ENCODE measurements at places on chromosomes 13 and 19.

DNA sequence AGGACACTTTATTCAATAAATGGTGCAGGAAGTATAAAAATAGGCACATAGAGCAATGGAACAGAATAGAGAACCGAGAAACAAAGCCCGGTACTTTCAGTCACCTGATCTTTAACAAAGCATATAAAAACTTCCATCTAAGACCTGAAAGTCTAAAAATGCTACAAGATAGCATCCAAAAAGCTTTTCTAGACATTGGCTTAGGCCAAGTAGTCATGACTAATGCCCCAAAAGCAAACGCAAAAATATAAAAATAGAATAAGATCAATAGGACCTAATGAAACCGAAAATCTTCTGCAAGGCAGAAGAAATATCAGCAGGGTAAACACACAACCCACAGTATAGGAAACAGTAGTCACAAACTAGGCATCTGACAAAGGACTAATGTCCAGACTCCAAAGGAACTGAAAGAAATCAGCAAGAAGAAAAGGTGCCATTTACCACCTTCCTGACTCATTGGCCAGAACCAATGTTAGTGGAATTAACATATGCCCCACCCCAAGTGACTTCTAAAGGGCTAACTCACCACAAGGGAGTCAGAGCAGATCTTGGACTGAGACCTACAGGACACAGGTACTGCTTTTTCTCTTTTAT, 40.8 kb upstream of the CEACAM21 start:
- DNase-seq: no peak

DNA sequence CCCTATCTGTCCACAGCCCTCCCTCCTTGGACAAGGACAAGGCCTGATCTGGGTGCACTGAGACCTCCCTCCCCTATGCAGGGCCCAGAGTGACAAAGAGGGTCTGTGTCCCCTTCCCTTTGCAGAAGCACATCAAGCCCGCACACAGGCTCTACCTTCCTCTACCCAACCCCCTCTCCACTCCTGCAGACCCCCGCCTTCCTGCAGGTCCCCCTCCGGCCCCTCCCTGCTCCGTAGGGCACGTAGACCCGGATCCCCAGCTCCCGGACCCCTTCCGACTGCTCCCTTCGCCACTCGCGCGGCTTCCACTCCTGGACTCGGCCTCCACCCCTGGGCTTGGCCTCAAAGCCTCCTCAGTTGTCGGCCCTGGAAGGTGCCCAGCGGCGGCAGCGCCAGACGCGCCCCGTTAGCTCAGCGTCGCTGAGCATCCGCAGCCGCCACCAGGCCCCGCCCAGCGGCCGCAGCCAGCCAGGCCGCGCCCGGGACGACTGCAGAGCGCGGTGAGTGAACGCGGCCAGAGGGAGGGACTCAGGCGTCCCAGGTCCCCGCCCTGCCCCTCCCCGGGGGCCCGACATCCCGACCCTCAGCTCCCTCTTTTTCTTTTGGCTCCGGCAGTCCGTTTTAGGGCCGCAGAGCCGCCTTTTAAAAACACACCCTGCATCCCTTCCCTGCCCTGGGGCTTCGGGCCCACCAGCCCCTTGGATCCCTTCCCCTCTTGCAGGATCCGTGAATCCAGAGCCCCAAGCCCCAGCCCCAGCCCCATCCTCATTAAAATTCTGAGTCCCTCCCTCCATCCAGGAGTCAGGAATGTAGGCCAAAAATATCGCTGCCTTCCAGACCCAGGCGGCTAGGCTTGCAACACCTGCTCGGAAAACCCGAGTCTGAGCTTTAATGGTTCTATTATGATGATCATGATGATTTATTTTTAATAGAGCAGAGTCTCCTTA, 1.5 kb upstream of the MYADM start:
- DNase-seq: no peak

GRCh38 chr13:23707674-23708073, 137.5 kb downstream of the TNFRSF19 start:
- DNase-seq: no peak

DNA sequence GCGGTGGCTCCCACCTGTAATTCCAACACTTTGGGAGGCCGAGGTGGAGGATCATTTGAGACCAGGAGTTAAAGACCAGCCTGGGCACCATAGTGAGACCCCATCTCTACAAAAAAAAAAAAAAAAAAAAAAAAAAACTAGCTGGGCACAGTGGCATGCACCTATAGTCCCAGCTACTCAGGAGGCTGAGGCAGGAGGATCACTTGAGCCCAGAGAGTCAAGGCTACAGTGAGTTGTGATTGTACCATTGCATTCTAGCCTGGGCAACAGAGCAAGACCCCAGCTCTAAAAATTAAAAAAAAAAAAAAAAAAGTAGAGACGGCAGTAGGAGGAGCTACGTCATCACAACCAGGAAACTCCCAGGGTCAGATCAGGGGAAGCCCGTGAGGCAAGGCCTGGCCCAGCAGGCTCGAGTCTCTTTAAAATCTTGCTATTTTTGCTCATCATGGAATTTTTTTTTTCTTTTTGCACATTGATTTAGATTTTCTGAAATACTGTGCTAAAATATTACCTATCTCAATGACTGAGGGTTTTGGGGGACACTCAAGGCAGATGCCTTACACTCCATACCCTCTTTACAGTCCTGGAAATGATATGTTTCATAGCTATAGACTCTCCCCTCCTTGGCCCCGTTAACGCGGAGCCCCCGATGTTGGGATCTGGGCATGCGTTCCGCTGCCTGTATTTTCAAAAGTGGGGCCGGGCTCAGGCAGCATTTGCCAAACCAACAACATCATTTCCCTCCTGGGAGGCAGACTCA, 44.4 kb upstream of the USE1 start:
- no peak for DNase-seq

GRCh38 chr19:14385492-14385891, 4.2 kb downstream of the ADGRE5 start:
- DNase-seq: no peak

DNA sequence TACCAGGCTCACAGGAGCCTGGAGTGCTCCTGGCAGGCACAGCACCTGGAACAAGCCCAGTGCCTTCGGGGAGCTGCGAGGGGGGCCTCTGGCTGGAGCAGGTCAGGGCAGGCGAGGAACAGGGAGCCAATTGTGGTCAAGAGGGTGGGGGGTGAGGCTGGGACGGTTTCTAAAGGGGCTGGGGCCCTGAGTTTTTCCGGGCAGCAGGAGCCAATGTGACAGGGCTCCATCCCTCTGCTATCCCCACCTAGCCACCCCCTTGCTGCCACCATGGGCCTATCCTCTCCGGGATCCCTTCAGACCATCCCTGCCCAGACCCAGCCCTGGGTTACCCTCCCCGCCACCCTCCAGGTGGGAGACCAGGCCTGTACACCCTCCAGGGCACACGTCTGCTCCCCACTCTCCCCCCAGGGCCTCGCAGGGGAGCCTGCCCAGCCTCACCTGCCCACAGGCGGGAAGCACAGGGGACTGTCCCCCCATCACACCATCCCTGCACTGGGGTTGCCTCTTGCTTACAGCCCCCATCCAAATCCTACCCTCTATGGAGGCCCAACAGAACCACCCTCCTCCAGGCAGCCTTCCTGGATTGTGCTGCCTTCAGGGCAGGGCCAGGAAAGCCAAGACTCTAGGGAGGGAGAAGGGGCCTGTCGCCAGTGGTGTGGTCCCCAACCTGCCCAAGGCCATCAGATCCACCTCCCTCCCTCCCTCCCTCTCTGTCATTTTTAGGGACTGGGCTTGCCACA, 121.0 kb downstream of the URI1 start:
- DNase-seq: no peak

DNA sequence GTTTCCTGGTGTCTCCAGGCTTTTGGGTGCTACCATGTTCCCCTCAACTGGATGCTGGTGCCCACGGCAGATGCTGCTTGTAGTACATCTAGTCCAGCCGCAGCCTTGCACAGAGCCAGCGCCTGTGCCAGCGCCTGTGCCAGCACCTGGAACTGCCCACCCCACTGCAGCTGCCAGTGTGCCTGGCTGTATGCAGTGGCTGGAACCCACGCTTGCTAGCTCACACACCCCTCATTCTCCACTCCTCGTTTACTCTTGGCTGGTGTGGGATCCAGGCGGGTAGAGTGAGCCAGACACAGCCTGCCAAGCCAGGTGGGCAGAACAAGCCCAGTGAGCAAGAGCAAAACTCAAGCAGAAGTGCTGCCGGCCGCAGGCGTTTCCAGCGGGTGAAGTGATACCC, 428.6 kb downstream of the SLITRK1 start:
- DNase-seq: no peak

DNA sequence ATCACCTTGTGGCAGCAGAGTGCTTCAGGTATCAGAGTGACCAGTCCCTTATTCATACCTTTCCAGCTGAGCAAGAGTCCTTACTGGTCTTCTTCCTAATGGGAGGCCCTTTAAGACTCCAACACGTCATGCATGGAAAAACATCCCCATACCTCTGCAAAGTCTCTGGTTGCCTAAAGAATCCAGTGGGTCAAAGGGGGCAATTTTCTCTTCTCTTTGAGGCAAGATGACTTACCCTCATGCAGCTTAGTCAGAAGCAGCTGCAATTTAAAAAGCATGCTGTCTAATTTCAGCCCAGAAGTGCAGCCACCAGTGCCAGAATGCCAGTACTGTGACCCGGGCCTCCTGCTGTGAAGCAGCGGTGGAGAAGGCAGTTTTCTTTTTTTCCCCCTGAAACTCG, 18.7 kb downstream of the PPP5C start:
- no peak for DNase-seq

- DNase-seq: no peak
These were observed 14.3 kb downstream of the FUT6 start for GRCh38 chr19:5825178-5825577.

DNA sequence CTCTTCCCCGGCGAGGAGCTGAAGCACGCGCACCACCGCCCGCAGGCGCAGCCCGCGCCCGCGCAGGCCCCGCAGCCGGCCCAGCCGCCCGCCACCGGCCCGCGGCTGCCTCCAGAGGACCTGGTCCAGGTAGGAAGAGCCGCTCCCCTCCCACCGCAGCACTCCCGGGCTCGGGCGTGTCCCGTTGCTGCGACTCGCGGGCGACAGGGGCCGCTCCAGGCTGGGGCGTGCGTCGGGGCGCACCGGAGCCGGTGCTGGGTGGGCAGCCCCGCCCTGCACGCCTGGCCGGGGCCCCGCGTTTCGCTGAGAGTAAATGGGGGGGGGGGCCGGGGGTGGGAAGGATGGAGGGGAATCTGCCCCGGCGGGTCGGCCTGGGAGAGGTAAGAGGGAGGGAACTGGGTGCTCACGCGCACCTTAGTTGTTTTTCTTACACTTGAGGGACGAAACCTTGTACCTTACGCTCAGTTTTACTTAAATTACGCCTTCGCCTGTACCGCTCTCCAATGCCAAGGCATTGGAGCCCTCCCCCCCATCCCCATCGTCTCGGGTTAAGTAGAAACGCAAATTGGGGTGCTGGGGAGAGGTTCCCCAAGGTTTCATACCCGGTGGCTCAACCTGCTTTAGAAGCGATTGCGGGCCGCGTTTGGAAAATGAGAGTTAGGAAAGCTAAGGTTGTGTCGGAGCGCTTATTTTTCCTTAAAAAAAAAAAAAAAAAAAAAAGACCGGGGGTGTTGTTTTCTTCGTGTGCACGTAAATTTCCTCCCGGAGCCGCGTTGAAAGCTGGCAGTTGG, 850 bp downstream of the KLF5 start:
- no peak for DNase-seq

GRCh38 chr13:100944791-100945345, 270.3 kb upstream of the TMTC4 start:
- DNase-seq: no peak

DNA sequence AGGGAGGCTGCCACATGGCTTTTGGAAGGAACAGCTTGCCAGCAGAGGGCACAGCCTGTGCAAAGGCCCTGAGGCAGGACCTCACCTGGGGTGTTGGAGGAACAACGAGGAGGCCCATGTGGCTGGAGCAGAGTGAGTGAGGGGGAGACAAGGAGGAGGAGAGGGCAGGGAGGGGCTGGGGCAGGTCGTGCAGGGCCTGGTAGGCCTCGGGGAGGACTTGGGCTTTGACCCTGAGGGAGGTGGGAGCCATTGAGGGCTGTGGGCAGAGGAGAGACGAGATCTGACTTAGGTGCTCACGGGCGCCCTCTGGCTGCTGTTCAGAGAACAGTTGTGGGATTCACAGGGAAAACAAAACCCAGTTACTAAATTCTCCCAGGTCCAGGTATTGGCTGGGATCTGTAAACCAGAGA, 25.2 kb downstream of the ZNRF4 start:
- DNase-seq: no peak

DNA sequence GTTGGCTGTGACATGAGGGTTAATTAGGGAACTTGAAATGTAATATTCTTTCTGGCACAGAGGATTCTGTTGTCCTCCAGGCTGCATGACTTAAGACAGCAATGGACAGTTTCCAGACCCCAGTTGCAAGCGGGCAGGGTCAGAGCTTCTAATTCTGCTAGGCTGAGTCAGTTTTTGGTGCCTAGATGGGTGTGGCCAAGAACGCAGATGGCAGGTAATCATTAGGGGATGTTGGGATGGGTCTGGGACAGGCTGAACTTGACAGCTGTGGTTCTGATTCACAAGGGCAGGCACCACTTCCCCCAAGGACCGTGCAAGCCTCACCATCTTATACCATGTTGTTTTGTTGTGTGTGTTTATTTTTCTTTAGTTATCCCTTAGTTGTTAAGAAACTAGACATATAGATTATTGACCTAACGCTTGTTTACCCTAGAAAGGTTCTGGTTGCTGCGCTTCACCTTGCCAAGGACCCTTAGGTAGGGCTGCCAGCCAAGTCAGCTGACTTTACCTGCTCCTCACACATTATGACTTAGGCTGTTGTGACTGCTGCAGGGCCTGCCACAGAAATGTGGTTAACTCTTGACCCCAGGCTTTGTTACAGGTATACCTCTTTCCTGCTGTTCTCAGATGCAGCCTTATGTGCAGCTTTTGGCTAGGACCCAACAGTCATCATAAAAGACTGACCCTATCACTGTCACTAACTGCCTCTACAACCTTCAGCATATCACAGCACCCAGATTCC, 117.7 kb upstream of the KLF12 start:
- DNase-seq: no peak

DNA sequence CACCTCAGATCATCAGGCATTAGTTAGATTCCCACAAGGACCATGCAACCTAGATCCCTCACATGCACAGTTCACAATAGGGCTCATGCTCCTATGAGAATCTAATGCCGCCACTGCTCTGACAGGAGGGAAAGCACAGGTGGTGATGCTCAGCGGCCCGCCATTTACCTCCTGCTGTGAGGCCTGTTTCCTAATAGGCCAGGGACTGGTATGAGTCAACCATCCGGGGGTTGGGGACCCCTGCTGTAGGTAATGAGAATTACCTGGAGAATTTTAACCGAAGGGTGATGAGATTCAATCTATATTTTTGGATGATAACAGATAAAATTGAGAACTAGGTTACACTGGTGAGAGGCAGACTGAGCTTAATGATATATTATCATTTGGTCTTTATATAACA, 101.4 kb downstream of the LACC1 start:
- no peak for DNase-seq

- DNase-seq: no peak
These were observed 4.5 kb downstream of the PSMD8 start for GRCh38 chr19:38378866-38379265.

Data from epithelial cell of proximal tubule (primary cell).